Stimulated activated CD8-positive, alpha-beta memory T cell treated with anti-CD3 and anti-CD28 coated beads, Interleukin-15, amount 100 ng/mL, for 1 hour (primary cell): ENCODE measurements at places on chromosomes 7 and 10.

DNA sequence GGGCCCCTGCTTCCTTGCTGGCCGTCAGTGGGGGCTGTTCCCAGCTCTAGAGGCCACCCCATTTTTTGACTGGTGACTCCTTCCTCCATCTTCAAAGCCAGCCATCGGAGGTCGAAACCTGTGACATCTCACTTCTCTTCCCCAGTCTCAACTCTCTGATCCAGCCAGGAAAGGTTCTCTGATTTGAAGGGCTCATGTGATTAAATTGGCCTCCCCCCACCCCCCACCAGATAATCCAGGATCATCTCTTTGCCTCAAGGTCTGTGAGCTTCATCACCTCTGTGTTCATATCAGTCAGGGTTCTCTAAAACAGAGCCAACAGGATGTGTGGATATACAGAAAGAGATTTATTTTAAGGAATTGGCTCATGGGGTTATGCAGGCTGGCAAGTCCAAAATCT lies 5.6 kb upstream of the RAMP3 start:
- DNase-seq: no peak

DNA sequence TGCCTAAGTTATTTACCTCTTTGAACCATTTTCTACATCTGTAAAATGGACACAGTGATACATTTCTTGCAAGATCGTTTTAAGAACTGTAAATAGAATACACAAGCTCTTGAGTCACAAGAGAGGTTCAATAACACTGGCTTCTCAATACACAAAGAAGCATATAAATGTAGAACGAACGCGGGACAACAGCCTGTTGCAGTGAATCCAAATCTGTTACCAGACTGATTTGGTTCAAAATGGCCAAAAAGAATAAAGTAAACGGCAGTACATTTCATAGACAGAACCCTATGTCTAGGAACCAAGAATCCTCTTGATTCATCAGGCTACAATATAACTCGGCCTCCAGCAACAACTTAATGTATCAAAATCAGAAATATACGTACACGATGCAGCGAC lies 701 bp downstream of the MTPAP start:
- DNase-seq: no peak

DNA sequence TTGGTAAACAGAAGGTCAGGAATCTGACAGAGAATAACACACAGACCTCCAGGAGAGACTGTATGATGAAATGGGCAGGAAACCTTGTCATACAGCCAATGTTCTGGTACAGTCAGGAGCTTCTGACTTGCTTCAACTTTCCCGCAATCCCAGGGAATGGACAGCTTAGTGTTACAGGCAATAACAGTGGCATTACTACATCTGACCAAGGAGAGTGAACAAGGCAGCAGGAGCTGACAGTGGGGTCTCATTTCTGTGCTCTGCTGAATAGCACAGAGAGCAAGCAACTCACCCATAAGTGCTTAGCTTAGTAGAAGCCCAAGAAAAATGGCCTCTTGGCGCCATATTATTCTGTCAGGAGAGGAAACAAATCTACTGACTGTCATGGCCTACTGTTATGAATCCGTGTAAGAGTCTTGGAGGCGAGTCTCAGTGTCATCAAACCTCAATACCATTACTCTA lies 186.2 kb upstream of the MTPN start:
- DNase-seq: no peak

GRCh38 chr10:125067764-125068163 lies 92.6 kb downstream of the CTBP2 start:
- no peak for DNase-seq

GRCh38 chr10:70652761-70653657 lies 19.3 kb upstream of the ADAMTS14 start:
- no peak for DNase-seq

DNA sequence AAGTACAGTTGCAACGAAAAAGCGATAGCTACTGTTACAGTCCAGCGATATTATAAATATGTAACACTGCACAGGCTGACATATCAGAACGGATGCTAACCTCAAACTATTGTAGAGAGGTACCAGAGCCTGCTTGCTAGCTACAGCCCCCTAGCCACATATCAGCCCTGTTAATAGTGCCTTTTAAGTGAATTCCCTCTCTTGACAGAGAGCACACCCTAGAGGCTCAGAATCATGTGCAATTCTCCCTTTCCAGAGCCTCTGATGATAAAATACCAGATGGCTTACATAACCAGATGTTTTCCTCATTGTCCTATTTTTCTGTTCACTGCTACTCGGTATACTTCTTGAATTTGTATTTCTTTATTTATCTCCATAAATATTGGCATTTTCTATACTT lies 960.7 kb upstream of the CELF2 start:
- no peak for DNase-seq

- DNase-seq: no peak
These were observed 28.7 kb downstream of the LCOR start for GRCh38 chr10:96860631-96861277.

GRCh38 chr7:12913002-12913401 lies 225.6 kb downstream of the ARL4A start:
- no peak for DNase-seq

DNA sequence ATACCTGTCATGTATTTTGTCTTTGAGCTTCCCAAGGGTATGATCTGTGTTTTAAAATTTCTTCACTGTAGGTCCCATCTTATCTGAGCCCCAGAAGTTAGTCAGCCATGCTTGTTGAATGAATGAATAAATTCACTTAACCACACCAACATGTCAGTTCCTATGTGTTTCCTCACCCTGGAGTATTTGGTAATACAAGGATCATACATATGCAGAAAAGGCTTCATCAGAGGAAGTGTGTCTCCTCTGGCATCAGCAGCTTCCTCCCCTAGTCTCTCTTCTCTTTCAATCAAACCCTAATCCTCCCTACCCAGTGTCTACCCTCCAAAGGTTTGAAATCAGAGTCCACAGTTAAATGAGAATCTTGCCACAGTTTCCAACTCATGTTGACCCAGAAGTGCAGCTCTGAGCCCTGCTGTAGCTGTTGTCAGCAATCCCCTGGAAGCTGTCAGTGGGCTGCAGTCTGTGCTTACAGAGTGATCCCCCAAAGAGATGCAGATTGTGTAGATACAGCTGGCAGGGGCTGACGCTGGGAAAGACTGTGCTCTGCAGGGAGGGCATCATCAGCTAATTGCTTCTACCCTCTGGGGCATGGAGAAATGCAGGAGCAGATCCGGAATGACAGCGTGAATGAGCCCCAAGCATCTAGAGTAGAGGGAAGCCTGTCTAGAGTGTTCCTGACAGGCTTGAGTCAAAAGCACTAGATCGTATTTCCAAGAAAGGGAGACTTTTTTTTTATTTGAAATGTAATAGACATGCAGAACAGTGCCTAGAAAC lies 105.0 kb upstream of the WDR11 start:
- DNase-seq: no peak

DNA sequence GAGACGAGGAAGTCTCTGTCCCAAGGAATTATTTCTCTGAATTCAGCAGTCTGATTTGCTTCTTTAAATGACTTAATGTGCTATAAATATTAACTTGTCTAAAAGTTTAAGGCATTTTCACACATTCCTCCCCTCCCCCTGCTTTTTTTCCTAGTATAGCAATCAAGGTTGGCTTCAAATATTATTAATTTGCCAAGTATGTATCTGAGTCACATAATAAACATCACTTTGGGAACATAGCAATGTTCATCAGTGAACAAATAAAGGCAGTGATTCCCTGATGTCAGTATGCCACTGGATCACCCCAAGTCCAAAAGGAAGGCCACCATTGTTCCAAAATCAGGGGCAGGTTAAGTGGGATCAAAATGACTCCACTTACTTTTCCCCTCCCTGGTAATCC lies 40.5 kb downstream of the PDE6C start:
- no peak for DNase-seq

DNA sequence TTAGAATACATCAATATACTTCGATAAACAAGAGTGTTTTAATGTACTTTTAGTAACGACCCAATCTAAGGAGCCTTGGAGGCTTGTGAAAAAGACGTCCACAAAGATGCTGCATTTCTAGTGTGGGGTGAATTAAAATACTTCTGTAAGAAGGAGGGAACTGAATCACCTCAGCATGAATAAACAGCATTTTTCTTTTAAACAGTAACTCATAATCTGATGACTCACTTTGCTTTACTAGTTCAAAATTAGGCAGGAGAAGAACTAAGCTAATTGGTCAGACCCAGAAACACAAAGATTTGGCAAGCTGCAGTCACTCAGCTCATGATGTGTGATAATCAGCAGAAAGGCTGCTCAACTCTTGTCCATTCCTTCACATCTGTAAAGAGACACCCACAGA lies 24.2 kb downstream of the NCOA4 start:
- DNase-seq: no peak

- DNase-seq: no peak
These were observed 8.5 kb downstream of the SAP25 start for GRCh38 chr7:100565133-100565571.

DNA sequence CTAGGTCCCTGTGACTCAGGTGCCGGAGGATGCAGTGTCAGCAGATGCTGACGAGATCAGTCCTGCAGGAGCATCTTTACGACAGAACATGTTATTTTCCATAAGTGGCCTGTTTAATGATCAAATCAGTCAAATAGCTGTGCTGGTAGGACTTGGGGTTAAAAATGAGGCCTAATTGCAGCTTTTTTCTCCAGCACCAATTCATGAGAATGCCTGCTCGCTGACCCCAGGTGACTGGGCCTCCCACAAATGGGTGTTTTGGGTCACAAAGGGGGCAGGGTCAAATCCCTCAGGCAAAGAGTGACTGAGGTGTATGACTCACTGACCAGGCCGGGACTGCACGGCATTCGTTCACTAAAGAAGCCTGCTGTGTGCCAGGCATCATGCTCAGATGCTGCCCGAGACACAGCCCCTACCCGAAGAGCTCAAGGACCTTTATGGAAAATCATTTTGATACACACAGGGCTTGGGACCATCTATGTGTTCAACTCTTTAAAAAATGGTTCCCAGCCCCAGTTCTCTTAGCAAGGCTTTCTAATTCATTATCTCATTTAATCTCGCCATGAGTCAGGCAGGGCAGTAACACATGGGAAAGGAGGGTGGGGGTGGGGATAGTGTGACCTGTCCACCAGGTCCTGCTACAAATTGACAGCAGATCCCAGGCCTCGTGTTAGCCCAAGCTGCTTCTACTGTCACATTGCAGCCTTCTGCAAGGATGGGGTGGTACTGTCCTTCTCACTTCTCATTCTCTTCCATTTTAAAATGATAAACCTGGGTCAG lies 21.1 kb downstream of the ZNF775 start:
- DNase-seq: no peak

DNA sequence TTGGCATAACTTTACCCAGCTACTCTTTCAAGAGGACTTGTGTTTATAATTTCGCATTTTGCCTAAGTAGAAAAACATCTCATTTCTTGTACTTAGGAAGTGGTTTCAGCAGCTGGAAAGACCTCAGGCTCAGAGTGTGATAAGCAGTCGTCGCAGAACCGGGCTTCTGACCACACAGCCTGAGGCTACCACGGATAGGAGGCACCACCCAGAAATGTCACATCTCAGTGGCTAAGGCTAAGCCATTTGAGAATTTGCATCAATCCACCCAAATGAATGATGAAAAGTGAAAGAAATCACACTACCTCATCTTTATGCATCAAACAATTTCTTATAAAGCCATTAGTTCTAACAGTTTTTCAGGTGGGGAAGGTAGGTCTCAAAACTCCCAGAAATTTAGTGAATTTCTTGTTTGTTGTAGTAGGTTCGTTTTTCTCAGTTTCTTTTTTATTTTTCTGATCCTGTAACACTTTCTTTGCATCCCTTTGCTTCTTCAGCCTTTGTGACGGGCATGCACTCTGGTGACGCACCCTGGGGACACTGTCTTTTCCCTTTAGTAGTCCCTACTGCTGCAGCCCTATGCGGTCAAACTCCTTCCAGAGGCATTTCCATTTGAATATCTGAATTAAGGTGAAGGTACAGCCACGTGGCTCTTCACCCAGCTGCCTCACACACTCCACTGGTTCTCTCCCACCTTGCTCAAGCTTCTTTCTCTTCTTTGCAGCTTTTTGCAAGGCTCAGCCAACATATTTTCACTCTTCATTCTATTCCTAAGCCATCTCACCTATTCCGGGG lies 68.5 kb downstream of the MAP3K8 start:
- no peak for DNase-seq

GRCh38 chr10:20486791-20487190 lies 410.3 kb downstream of the NEBL start:
- DNase-seq: no peak

DNA sequence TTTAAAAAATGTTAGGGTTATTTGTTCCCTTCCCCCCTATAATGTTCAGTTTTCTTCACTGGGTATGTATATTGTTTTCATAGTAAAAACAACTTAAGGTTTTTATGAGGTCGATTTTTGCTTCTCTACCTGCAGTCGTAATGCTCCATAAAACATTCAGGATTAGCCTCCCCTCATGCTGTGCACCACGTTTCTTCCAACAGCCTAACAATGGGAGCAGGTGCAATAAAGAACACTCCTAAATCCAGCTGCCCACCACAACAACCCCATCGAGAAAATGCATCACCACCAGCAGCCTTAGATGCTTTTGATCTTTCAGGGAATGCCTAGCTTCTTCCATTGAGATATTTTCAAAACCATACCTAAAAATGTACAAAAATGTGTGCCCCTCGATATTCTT lies 111.1 kb downstream of the ADAM12 start:
- DNase-seq: no peak

DNA sequence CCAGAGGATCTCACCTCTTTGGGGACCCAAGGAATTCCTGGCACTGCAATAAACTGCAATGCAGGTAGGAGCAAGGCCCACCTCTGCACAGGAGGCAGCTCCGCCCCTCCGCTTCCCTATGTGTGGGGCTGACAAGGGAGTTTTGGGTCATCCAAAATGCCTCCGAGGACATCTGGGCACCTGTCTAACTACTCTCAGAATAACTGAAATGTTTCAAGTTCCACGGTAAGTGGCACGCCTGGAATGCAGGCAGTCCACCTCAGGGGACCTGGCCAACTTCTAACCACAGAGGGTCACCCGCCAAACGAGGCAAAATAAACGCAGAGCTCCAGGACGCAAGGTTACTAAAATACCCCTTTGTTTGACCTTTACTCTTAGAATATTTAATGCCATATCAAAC lies 102.5 kb downstream of the FGFR2 start:
- DNase-seq: no peak

DNA sequence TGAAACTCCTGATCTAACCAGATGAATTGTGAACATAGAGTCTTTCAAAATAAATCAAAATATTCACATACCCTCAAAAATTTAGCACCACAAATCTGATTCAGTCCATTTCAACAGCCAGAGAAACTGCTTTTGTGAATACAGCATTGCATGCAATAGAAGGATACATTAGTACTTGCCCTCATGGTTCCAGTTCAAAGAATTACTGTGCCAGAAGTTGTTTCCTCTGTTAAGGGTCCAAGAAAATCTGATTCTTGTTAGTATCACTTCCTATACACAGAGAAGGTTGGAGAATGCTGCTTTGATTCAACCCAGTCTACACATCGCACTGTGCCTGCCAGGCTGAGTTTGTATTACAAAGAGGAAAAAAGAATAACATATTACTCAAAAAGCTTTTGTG lies 115.6 kb downstream of the TFEC start:
- no peak for DNase-seq

DNA sequence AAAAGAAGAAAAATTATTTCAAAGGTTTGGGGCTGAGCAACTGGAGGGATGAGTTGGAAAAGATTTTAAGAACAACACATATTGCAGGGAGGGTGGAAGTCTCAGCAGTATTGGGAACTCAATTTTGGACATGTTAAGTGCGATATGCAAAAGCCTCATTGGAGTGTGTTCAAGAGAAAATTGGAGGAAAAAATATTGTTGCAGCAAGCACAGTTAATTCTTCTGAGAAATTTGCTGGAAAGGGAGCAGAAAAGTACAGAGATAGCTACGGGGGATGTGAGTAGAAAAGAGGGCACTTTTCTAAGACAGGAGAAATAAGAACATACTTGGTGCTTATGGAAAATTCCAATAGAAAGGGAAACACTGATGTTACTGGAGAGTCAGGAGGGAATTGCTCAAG lies 59.8 kb upstream of the MAGI2 start:
- no peak for DNase-seq
